ENCODE measurements at places on chromosomes 7 and 10.

GRCh38 chr7:103093429-103093828, 18.5 kb downstream of the ARMC10 start:
- DNase-seq = no peak

- DNase-seq = no peak
Observed at GRCh38 chr10:57979491-57979890, 288.2 kb downstream of the IPMK start.

DNA sequence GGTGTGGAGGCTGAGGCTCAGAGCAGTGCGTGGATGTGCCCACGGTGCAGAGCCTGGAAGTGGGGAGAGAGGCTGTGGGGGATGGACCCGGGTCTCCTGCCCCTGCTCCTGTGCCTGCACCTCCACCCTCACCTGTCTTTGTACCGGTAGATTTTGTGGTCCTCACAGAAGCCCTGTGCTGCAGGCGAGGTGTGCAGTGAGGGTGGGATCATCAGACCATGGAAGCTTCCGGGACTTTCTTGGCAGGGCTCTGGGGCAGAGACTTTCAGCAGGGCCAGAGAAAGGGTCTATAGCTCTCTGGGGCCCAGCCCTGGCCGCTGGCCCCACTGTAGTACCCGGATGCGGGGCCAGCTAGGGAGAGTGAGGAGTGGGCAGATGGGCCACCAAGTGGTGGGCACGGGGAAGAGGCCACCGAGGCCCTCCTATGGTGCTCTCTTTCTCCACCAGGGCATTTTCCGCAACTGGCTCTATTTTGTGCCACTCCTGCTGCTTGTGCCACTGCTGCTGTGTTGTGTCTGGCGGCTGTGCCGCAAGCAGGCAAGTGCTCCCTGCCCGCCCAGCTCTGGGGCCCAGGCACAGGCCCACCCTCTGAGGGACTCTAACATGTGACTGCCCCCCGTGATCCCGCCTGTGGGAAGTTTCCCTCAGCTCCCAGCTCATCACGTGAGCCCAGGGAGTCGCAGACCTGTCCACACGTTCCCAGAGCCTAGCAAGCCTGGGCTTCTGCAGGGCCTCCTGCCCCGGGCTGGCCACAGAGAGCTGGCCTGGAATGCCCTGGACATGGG, 22.1 kb downstream of the ANTXRL start:
- no peak for DNase-seq

DNA sequence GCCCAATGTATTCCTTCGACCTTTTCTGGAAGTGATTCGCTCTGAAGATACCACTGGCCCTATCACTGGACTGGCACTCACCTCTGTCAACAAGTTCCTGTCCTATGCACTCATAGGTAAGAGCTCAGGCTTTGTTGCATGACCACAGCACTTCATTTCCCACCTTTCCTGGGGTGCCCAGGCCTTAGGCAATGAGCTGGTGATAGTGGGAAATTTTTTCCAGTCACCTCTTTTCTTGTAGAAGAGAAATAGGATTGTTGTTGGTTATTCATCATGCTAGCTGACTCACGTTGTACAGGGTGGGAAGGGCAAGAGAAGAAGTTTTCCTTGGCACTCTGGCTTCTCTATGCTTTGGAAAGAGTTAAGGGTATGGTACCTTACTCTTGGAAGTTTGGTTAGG, 51.4 kb upstream of the NFKB2 start:
- DNase-seq = no peak

DNA sequence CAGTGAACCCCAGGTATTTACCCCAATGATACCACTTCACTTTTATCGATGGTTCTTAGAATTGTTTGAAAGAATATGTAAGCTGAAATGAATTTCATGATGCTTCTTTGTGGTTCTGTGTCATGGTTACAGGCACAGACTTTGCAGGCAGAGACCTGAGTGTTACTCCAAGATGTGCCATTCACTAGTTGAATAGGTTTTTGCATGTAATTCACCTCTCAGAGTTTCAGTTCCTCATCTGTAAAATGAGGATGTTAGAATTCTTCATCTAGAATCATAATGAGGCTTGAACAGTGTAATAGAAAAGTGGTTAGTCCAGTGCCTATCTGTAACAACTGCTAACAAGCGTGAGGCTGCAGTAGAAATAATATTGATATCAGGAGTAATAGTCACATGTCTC, 54.6 kb downstream of the VSTM2A start:
- DNase-seq = no peak

GRCh38 chr7:445563-446288, 73.9 kb downstream of the PDGFA start:
- no peak for DNase-seq

DNA sequence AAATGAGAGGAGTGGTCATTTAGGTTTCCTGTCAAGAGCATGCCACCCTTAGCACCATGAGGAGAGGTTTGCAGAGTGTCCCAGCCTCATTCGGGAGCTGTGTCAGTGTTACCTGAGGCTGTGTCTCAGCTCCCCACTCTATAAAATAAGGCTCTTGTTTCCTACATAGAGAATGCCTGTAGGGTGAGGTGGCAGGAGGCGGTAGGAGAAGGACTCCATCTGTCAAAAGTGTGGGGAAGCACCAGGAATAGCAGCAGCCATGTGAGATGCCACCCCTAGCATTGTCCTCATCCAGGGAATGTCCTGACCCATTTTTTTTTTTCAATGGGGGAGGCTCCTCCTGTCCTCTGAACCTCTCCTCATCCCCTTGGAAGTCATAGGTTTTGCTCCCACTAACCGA, 451.2 kb downstream of the PLXNA4 start:
- DNase-seq = no peak

DNA sequence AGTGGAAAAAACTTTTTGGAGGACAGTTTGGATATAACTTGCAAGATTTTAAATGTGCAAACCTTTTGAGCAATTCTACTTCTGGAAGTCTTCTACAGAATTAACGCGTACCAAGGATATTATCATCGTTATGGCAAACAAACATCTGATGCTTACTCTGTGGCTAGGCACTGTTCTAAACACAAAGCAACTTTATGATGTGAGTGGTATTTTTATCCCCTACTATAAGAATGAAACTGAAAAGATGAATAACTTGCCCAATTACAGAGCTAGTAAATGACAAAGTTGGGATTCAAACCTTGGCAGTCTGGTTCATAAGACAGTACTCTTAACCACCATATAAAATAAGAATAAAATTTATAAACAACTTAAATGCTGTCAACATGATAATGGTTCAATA, 15.8 kb downstream of the ASZ1 start:
- DNase-seq = no peak

- no peak for DNase-seq
Observed at GRCh38 chr7:12436896-12437535, 33.4 kb upstream of the VWDE start.
